Epithelial cell of proximal tubule (primary cell): ENCODE measurements at places on chromosomes 1 and 21.

GRCh38 chr1:21381354-21381753, 58.6 kb upstream of the NBPF3 start:
- no peak for DNase-seq

- DNase-seq = no peak
These were observed 1.8 kb downstream of the COL9A2 start for GRCh38 chr1:40315239-40315794.

DNA sequence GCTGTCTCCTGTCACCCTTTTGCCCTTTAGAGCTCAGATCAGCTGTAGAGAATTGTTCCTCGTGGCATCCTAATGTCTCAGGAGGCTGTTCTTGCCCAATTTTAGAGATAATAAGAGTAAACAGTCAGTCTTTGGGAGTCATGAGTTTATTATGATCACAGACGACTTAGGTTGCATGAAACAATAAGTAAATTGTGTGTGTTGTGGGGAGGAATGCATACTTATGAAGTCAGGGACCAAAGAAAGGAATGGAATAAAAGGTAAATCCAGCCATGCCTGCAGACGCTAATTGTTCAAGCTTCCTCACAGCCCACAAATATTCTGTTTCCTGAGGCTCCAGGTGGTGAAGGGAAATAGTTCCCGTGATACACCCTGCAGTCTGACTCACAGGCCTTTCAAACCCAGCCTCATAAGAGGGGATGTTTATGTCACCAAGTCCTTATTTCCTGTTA, 897 bp downstream of the EPHX4 start:
- DNase-seq = peak; percentile 32

DNA sequence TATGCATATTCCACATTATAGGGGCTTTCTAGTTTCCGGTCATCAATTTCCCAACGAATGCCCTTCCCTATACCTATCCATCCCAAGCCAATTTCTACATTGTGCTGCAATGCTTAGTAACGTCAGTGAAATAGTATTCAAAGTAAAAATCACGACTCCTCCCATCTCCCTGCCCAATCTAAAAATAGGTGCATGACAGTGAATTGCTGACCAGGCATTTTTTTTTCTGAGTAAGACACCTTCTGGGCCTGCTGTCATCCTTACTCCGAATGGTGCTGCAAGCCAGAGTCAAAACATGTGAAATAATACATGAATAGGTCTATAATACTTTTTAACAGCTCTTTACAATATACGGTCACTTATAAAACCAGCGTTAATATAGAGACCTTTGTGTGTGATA, 120.2 kb downstream of the GREM2 start:
- no peak for DNase-seq

DNA sequence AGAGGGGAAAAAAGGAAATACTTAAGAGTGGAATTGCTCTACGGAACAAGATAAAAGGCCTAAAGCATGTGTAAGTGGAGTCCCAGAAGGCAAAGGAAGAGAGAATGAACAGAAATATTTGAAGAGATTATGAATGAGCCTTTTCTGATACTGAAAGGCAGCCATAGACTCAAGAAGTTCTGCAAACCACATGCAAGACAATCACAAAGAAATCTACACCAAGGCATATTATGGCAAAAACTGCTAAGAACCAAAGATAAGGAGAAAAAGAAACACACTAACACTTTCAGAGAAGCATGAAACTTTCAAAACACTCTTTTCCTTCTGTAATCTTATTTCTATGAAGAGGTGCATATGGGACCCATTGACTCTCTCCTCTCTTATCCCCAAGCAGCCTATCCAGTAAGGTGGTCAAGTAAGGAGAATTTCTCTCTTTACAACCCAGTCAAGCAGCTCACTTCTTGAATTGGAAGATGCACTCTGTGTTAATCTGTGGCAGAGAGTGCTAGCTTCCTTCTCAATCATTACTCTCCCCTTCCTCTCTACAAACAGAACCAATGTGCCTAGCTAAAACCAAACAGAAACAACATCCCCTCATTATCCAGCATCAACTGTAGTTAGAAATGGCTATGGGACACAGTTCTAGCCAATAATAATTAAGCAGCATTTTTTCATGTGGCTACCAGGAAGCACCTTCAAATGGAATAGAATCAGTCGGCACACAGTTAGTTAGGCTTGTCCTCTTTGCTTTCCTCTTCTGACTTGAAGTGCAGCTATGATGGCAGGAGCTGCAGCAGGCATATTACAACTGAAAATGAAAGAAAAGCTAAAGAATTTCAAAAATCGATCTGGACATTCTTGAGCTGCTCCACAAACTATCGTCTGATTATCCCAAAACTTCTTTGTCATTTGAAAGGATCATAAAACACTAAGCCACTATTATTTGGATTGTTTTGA, 25.9 kb downstream of the KRTAP19-8 start:
- no peak for DNase-seq

GRCh38 chr1:100542285-100542684, 4.3 kb downstream of the GPR88 start:
- no peak for DNase-seq

DNA sequence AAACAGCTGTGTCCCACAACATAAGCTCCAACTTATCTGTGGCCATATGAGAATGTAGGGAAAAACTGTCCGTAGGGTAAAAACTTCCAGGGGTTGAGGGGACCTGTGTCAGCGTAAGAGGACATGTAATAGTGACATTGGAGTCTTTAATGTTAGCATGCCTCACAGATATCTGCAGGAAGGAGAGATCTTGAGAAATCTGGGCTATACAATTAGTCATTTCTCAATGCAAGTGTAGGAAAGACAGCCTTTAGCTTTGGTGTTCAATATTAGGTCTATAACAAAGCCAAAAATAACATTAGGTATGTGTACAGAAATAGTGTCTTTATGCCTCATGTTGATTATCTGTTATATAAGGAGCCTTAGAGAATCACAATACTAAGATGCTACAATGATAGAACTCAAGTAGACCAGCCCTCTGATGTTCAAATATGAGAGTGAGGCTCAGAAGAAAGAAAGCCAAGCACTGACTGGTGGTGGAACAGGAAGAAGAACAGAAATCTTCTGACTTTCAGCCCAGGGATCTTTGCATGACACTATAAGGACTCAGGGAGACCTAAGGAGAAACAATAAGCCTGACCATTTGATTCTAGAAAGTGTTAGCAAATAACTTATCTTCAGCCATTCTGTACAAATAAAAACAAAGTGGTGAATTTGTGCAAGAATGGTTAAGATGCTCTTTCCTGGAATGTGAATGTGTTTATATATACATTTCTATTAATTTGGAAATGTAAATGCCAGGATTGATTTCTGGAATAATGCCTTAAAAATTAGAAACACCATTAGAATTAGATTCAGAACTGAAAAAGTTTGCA, 152.6 kb downstream of the ZC3H11B start:
- no peak for DNase-seq

GRCh38 chr1:20367116-20367585, 76.5 kb downstream of the VWA5B1 start:
- DNase-seq = no peak

GRCh38 chr1:212491454-212491853, 58.7 kb downstream of the NENF start:
- DNase-seq = no peak

DNA sequence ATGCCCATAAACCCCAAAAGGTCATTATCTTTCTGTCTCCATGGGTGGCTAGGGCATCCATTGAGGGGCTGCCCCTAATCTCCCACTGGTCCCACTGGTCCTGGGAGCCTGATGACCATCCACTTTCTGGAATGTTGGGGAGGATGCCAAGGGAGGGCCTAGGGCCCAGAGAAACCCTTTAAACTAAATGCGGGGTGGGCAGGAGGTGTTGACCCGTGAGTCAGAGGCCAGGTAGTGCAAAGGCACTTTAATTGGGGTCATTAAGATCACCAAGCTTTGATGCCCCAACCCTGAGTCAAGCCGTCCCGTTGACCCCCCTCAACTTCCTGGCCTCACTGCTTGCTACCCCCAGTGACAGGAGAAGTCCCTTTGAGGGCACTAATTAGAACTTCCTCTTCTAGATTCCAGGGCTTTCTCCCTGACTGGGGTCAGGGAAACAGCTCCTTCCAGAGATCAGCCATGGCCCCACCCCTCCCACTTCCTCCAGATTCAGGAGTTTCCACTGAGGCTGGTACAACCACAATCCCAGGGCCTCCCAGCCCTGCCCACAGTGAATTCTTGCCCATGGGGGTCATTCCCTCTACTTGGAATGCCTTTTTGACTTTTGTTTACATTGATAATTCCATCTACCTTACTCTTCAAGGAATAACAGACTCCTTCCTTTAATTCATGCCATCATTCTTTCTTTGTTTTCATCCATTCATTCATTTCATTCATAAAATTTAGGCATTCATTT, 15.5 kb upstream of the SERINC2 start:
- DNase-seq = no peak

DNA sequence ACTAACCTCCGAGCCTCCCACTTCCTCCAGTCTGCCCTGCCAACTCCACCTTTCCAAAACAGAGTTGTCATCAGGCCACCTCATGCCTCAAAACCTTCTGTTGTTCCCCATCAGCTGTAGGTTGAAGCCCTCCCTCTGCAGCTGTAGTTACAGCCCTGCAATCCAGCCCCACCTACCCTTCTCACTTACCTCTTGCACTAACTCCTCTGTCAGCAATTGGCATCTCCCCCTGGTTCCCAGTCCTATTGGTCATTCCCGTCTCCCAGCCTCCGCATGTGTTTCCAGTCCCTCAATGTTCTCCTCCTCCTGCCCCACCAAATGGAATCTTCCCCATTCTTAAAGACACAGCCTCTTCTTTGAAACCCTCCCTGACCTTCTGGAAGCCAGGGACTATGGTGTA, 100.1 kb upstream of the GCLM start:
- DNase-seq = no peak

- DNase-seq = no peak
These were observed 35.5 kb downstream of the SH3GLB1 start for GRCh38 chr1:86739648-86740509.

DNA sequence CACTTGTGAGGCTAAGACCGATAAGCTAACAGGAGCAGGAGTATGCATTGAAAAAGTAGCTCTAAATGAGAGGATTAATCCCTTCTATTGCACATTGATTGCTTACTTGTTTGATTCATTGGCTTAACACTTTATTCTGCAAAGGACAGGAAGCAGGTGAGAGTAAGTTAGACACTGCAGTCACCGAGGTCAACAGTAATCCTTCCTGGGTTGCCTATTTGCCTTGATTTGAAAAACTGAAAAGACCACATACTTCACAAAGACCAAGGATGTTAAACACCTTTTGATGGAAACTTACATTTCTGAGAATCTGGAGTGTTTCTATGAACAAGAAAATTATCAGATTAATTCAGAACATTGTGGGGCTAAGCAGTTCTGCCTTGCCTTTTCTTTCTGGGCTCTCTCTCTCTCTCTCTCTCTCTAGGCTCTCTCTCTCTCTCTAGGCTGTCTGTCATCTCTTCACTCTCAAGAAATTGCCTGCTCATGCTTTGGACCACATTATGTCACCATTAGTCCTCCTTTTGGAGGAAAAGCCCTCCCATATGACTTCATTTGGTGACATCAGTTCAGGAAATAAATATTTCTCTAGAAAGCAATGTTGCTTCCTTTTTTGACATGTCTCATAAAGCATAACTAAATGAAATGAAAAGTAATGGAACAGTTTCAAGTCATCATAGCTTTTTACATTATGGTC, 103.8 kb downstream of the TNFSF18 start:
- no peak for DNase-seq

DNA sequence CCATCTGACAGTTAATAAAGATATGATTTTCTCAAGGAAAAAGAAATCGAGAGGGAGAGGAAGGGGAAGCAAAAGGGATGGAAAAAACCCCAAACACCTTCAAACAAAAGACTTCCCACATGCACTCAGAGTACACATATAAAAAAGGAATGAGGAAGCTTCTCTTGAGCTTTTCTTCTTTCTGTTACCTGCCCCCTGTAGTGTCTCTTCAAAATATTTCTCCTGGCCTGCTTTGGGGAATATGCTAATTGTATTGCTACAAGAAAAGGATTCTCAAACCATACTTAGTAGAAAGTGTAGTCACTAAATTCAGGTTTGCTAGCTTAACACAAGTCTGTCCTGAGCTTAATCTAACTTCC, 58.7 kb downstream of the KIF14 start:
- DNase-seq = no peak

DNA sequence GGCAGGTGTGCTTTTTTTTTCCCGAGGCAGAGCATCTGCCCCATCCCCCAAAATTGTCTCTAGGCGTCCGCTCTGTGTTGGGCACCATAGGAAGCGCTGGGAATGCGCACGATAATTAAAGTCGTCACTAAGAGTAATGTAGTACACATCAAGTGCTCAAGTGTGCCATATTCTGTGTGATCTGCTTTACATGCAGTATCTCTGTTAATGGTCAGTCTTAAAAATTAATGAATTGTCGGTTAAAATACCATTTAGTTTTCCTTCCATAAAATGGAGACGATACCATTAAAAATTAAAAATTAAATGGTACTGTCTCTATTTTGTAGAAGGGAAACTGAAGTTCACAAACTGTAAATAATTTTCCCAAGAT, 544 bp upstream of the CCT8 start:
- DNase-seq = no peak

- no peak for DNase-seq
These were observed 126.8 kb upstream of the EDN2 start for GRCh38 chr1:41611068-41611931.

DNA sequence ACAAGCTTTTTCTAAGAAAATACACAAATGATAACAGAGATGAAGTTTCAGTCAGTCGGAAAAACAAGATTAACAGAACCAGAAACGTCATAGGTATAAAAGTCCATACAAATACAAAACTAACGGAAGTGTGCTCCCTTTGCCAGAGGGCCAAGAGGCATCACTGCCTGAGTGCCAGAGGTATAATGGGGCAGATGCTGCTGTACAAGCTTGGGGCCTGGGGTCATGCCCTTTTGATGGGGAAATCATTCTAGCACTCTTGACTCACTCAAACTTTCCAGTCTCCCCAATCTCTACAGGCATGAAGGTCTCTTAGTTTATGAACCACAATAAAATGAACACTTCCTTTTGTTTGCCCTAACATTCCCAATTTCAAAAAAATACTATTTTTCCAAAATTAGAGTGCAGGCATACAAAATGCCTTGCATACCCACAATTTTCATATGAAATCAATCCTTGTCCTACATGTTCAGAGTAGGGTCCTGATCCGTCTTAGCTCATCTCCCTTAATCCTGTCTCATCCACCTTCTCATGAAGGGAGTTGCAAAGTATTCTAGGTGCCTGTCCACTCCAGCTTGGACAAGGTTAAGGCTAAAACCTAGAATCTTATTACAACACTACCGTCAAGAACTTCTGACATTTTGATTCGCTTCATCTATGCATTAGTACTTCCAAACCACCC, 1.5 kb downstream of the RPL22 start:
- no peak for DNase-seq
